ENCODE measurements at places on chromosomes 6 and 20.

DNA sequence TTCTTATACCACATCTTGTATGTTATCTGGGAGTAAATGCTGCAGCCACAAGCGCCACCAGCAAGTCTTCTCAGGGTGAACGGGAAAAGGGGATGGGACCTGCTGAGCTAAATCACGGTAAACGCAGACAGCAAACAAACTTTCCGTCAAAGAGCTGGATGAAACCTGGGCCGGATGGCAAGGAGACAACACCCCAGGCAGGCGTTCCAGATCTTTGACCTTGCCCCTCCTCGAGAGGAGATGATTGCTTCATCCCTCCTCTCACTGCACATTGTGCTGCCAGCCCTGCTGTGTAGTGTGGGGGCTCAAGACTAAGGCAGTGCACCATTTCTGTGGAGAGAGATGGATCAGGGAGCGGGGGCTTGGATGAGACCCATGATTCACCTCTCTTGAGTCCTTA, 9.8 kb downstream of the RAET1E start:
- DNase-seq: no peak

GRCh38 chr6:108767418-108768165, 80.6 kb upstream of the ARMC2 start:
- no peak for DNase-seq

DNA sequence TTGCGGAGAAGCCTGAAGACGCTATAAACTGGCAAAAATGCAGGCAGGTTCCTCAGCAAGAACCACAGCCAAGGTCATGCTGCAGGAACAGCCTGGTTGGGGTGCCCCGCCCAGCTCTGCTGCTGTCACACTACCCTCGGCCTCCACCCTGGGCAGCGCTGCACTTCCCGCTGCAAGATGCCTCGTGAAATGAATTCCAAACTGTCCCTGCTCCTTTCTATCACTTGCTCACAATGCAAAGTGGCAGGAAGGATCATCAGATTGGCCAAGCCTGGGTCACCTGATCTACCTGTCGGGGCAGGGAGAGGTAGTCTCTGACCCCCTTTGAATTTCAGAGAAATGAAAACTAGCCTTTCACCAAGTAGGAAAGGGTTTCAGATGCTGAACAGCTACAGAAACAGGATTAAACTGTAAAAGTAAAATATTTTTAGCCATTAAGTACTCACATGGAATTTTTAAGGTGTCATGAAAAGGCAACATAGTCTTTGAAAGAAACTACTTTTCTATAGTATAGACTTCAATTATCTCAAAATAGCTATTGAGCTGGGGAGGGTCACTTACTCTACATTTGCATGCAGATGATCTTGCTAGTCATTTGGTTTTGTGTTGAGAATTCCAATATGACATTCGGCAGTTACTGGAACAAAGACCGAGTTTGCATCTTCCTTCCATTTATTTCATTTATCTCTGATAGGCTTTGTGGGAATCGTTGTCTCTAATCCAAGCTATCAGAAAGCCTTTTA, 236.4 kb upstream of the ASCC3 start:
- no peak for DNase-seq

GRCh38 chr6:10310826-10311225, 104.0 kb downstream of the TFAP2A start:
- no peak for DNase-seq

- no peak for DNase-seq
These were observed 45.8 kb downstream of the AGPAT4 start for GRCh38 chr6:161228096-161228495.

GRCh38 chr6:110776413-110776812, 38.9 kb downstream of the CDK19 start:
- DNase-seq: no peak

- DNase-seq: no peak
These were observed 305.4 kb downstream of the CDKAL1 start for GRCh38 chr6:20839630-20840029.

DNA sequence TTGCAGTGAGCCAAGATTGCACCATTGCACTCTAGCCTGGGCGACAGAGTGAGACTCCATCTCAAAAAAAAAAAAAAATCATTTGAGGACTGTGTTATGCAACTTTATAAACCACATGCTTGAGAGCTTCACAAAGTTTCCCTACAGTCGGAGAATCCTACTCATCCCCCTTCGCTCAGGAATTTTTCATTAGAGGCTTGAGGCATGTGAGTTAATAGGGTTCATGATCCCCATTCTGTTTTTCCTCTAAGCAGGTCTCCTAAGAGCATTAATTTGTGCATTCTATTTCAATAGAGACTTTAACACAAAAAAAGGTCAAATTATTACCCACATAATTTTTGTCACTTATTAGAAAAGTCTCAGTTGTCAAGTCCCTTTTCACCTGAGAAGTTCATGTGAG, 103.7 kb upstream of the SOX4 start:
- no peak for DNase-seq

DNA sequence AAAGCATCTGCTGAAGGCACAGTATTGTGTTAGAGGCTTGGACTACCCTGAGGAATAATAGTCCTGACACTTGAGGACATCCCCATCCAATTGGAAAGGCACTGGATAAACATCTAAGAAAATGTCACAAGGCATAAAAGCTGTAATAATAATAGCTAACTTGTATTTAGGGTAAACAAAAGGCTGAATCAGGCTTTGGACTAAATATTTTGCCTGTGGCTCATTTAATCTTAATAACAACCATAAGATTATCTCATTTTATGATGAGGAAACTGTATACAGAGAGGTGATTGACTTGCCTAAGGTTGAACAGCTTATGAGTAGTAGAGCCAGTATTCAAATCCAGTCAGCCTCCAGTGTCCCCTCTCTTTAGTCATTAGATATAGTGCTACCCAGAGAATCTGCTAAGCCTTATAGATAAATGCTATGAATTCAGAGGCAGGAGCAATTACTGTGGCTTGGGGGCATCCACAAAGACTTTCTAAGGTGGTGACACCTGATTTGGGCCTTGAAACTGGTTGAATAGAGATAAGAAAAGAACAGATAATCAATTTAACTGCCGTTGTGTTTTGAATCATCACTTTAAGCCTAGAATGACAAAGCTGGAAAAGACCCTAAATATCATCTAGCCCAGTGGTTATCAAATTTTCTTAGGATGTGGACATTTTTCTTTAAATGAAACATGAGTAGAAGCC, 7.5 kb upstream of the ZSWIM1 start:
- no peak for DNase-seq

GRCh38 chr6:115766745-115767462, 293.8 kb downstream of the FRK start:
- DNase-seq: no peak

- no peak for DNase-seq
These were observed 64.2 kb downstream of the YTHDF1 start for GRCh38 chr20:63151554-63152321.

DNA sequence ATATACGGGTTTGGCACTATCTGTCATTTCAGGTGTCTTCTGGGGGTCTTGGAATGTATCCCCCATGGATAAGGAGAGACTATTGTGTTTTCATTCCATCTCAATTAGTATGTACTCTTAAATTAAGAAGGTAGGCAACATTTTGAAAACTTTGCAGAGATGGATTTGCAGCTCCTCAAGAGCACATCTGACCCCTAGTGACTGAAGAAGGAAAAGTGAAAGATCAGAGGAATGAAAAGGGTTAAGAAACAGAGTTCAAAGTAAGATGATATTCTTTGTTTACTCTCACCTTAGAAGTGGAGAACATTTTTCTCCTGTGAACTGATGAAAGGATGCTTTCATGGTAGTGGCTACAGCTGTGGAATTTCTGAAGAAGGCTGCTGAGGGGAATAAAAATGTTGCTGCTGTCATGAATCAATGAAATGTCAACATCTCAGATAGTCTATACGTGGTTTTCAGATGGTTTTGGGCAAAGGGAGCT, 41.5 kb downstream of the SH3BGRL2 start:
- DNase-seq: no peak

DNA sequence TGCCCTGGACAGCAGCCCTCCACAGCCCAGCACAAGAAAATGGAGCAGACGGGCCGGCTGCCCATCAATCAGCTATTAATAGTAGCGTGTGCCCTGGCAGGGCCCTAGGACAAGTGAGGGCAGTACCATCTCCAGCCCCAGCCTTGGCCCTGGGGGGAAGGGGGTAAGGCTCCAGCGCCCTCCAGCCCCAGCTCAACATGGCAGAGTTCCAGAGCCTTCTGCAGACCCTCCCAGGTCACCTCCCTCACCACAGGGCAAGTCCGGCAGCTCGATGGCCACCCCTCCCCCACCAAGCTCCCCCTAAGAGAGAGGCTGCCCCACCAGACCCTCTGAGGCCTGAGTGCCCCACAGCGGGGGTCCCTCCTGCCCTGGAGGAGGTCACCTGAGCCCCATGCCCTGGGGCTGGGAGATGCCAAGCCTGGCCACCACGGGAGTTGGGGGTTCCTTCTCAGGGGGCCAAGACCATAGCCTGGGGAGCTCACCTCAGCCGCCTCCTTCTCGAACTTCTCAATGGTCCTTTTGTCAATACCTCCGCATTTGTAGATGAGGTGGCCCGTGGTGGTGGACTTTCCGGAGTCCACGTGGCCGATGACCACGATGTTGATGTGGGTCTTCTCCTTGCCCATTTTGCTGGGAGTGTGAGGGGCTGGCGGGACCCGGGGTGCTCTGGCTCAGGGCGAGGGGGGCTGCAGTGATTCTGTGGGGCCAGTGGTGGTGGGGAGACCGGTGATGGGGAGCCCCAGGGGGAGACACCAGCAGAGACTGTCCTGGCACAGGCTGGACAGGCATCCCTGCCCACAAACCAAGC, 1.5 kb downstream of the EEF1A2 start:
- no peak for DNase-seq

DNA sequence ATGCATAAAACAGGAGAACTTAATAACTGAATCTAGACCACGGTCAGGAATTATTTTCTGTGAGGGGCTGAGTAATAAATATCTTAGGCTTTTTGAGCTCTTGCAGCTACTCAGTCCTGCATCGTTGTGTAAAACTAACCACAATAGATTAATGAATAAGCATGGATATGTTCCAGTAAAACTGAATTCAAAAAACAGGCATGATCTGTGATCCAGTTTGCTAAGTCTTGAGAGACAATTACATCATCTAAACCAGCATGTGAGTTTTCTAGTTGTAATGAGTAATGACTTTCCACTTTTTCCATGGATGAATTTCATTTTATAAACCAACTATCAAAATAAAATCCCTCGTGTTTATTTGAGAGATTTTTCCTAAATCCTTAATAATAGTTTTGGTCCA, 336.8 kb downstream of the RFPL4B start:
- DNase-seq: no peak

GRCh38 chr6:133202610-133203343, 38.4 kb upstream of the EYA4 start:
- no peak for DNase-seq

Measured in mucosa of gallbladder (tissue), 1 donor.